Motor neuron (in vitro differentiated cells): ENCODE measurements at places on chromosomes 6 and 20. TPM values are rescaled to one million over a fixed set of nuclear protein-coding genes. Genes with fewer than 3 reads are reported as not detected.

The GJA10 gene
- 0.38 and 0.55 TPM in 2 replicates for total RNA-seq

The NXT1 gene
- 16.8 and 18.1 TPM in 2 replicates for total RNA-seq

The PNLDC1 gene
- total RNA-seq = not detected in 2 replicates

The VSX1 gene
- total RNA-seq = 0.36 and 1.2 TPM in 2 replicates

The OPRL1 gene
- total RNA-seq = 0.73 and 0.83 TPM in 2 replicates

The PPIL6 gene
- total RNA-seq = 2.8 and 3.5 TPM in 2 replicates

The SLC17A9 gene
- total RNA-seq = 11.2 and 18.0 TPM in 2 replicates

The RPS6KA2 gene
- total RNA-seq = 24.5 and 24.7 TPM in 2 replicates

The OR2B6 gene
- 0.85 TPM in 1 of 2 replicates, not detected in the other for total RNA-seq

The ASF1A gene
- 27.6 and 28.2 TPM in 2 replicates for total RNA-seq

The MUCL3 gene
- 0.33 and 0.39 TPM in 2 replicates for total RNA-seq

The GSTA1 gene
- not detected in 2 replicates for total RNA-seq

The IMPG1 gene
- 0.10 and 0.16 TPM in 2 replicates for total RNA-seq

The HIVEP1 gene
- total RNA-seq = 15.9 and 16.6 TPM in 2 replicates

The NKX2-4 gene
- 0.46 TPM in 1 of 2 replicates, not detected in the other for total RNA-seq

The FGD2 gene
- 0.27 and 0.46 TPM in 2 replicates for total RNA-seq

The RAET1L gene
- total RNA-seq = not detected in 2 replicates

The ASIP gene
- total RNA-seq = 0.46 TPM in 1 of 2 replicates, not detected in the other

The LAMA2 gene
- 1.3 and 1.5 TPM in 2 replicates for total RNA-seq

The SLC2A10 gene
- 3.9 and 4.0 TPM in 2 replicates for total RNA-seq

The MATN4 gene
- not detected in 2 replicates for total RNA-seq

The ATP6V1G2 gene
- total RNA-seq = 36.5 and 45.8 TPM in 2 replicates

The CRISP2 gene
- not detected in 2 replicates for total RNA-seq

The FAM50B gene
- 1.7 and 2.0 TPM in 2 replicates for total RNA-seq

The OR2H2 gene
- total RNA-seq = 0.95 and 1.3 TPM in 2 replicates

The TXNDC5 gene
- 166 and 181 TPM in 2 replicates for total RNA-seq

The PRR18 gene
- total RNA-seq = not detected in 2 replicates

The MANEA gene
- total RNA-seq = 12.4 and 13.5 TPM in 2 replicates

The TMEM239 gene
- 0.13 TPM in 1 of 2 replicates, not detected in the other for total RNA-seq

The HLA-DOB gene
- not detected in 2 replicates for total RNA-seq

The KIZ gene
- total RNA-seq = 24.2 and 27.4 TPM in 2 replicates

The KIF25 gene
- not detected in 2 replicates for total RNA-seq

The TAGAP gene
- 0.14 and 0.19 TPM in 2 replicates for total RNA-seq

The SEMG1 gene
- total RNA-seq = not detected in 2 replicates

The ZSCAN23 gene
- 4.9 and 10.1 TPM in 2 replicates for total RNA-seq

The PRDM1 gene
- 2.5 TPM in 2 replicates for total RNA-seq

The EDN3 gene
- not detected in 2 replicates for total RNA-seq

The CALHM4 gene
- total RNA-seq = 0.27 TPM in 1 of 2 replicates, not detected in the other

The HCRTR2 gene
- total RNA-seq = not detected in 2 replicates

The PPP1R14C gene
- total RNA-seq = 9.0 and 10.2 TPM in 2 replicates

The PDYN gene
- 0.09 and 0.44 TPM in 2 replicates for total RNA-seq

The SYCP2 gene
- total RNA-seq = 1.7 and 4.0 TPM in 2 replicates

The AIF1 gene
- total RNA-seq = 3.1 and 3.2 TPM in 2 replicates

The DNAH8 gene
- 0.14 TPM in 1 of 2 replicates, not detected in the other for total RNA-seq

The PRDM13 gene
- 0.09 and 0.13 TPM in 2 replicates for total RNA-seq

The GPR6 gene
- 0.54 TPM in 1 of 2 replicates, not detected in the other for total RNA-seq

The TUBB2A gene
- 506 and 611 TPM in 2 replicates for total RNA-seq

The HLA-DRB1 gene
- total RNA-seq = not detected in 2 replicates

The TNFRSF6B gene
- total RNA-seq = 1.1 TPM in 1 of 2 replicates, not detected in the other

The NRSN1 gene
- 4.9 and 5.7 TPM in 2 replicates for total RNA-seq

The C6orf163 gene
- total RNA-seq = 2.0 and 2.5 TPM in 2 replicates

The NR2E1 gene
- 0.45 and 1.7 TPM in 2 replicates for total RNA-seq

The UBD gene
- 0.91 and 1.9 TPM in 2 replicates for total RNA-seq
